ENCODE measurements at places on chromosomes 4 and X.

- no peak for DNase-seq
Observed at GRCh38 chr4:18513861-18514260, 492.3 kb upstream of the LCORL start.

DNA sequence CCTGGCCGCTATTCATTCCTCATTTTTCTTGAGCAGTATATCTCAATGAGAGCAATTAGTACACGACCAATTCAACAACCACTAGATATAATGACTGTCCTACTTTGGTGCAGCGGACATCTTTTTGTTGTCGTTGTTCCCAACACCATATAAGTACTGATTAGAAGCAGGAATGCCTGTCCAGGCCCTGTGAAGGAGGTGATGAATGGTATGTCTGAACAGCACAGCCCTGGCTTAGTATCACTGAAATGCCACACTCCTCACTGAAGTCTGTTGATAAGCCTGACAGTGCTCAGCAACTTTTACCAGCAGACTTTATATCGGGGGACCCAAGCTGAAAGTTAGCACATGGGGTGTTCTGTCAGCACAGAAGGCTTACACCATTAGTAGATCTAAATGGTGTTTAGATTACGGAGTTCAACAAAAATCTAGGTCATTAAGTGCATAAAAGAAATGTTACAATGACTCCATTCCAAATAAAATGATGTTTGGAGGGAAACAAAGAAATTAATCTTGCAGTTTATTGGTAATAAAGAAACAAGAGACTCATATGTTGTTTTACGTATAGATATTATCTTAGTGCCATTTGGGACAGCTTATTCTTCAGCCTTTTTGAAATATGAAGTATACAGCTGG, 228.3 kb upstream of the TTC29 start:
- no peak for DNase-seq

- DNase-seq, result no peak
Observed at GRCh38 chr4:40270609-40271008, 64.5 kb upstream of the CHRNA9 start.

GRCh38 chr4:1565598-1566295, 118.4 kb downstream of the FAM53A start:
- DNase-seq, result no peak

- DNase-seq, result no peak
Observed at GRCh38 chrX:121283921-121284320, 236.5 kb downstream of the GLUD2 start.

All from substantia nigra (tissue), 51 donors.